ENCODE measurements at places on chromosomes 1 and 21. TPM values are rescaled to one million over a fixed set of nuclear protein-coding genes. Genes with fewer than 3 reads are reported as not detected.

GPN2 gene
- total RNA-seq: 22.8 TPM

DTL gene
- 21.9 TPM for total RNA-seq

TFF3 gene
- total RNA-seq: not detected

CD34 gene
- total RNA-seq: not detected

CCDC185 gene
- total RNA-seq: not detected

ZNF683 gene
- not detected for total RNA-seq

DISP3 gene
- total RNA-seq: 0.35 TPM

PTPRF gene
- 83.1 TPM for total RNA-seq

NFASC gene
- total RNA-seq: 1.9 TPM

CCDC17 gene
- total RNA-seq: 0.19 TPM

GOLT1A gene
- total RNA-seq: 4.6 TPM

ANKRD34A gene
- 0.15 TPM for total RNA-seq

SAMD11 gene
- 23.8 TPM for total RNA-seq

ZNF593 gene
- total RNA-seq: 63.0 TPM

CCDC190 gene
- total RNA-seq: not detected

SSU72 gene
- 95.6 TPM for total RNA-seq

SELENBP1 gene
- 6.9 TPM for total RNA-seq

PROK1 gene
- not detected for total RNA-seq

KCNE2 gene
- total RNA-seq: not detected

UBE2J2 gene
- 47.0 TPM for total RNA-seq

PIGR gene
- not detected for total RNA-seq

AMIGO1 gene
- 1.6 TPM for total RNA-seq

SPATA17 gene
- 2.0 TPM for total RNA-seq

IL12RB2 gene
- total RNA-seq: 0.04 TPM

COL24A1 gene
- total RNA-seq: not detected

RGS7 gene
- not detected for total RNA-seq

TSTD1 gene
- not detected for total RNA-seq

All from A549 treated with ZK216348 at 1 μM for 4 hours (cell line).